ENCODE measurements at places on chromosomes 11 and 22. TPM values are rescaled to one million over a fixed set of nuclear protein-coding genes. Genes with fewer than 3 reads are reported as not detected.

DNA sequence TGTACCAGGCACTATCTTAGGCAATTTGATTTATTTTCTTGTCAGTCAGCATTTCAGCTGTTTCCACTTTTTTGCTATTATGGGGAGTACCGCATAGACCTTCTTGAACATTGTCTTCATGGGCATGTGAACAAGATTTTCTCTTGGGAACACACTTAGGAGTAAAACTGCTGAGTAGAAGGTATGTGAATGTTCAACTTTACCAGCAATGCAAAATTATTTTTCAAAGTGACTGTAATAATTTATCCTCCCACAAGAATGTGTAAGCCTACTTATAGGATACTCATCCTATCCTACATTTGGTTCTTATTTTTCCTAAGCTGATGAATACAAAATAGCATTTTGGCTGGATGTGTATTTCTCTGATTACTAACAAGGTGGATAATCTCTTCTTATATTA, 132.0 kb upstream of the NAV2 start:
- no peak for DNase-seq

USH1C gene
- not detected for total RNA-seq

RAB39A gene
- total RNA-seq: not detected

DNA sequence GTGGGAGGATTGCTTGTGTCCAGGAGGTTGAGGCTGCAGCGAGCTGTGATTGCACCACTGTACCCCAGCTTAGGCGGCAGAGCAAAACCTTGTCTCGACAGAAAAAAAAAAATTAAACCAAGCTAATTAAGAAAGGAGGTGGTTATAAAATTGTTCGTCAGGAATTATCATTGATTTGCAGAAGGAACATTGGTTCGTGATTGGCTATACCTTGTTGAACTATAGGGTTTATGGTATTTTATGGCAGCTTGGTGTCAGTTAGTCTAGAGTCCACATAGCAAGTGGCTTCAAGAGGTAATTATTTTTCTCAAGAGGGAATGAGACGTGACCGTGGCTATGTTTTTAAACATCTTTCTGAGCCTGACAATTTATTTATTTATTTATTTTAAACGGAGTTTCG, 11.5 kb upstream of the TMEM216 start:
- no peak for DNase-seq

DNAJC4 gene
- total RNA-seq: 12.6 TPM

GRCh38 chr11:101442171-101442570, 141.6 kb downstream of the TRPC6 start:
- DNase-seq: peak; percentile 85

DNA sequence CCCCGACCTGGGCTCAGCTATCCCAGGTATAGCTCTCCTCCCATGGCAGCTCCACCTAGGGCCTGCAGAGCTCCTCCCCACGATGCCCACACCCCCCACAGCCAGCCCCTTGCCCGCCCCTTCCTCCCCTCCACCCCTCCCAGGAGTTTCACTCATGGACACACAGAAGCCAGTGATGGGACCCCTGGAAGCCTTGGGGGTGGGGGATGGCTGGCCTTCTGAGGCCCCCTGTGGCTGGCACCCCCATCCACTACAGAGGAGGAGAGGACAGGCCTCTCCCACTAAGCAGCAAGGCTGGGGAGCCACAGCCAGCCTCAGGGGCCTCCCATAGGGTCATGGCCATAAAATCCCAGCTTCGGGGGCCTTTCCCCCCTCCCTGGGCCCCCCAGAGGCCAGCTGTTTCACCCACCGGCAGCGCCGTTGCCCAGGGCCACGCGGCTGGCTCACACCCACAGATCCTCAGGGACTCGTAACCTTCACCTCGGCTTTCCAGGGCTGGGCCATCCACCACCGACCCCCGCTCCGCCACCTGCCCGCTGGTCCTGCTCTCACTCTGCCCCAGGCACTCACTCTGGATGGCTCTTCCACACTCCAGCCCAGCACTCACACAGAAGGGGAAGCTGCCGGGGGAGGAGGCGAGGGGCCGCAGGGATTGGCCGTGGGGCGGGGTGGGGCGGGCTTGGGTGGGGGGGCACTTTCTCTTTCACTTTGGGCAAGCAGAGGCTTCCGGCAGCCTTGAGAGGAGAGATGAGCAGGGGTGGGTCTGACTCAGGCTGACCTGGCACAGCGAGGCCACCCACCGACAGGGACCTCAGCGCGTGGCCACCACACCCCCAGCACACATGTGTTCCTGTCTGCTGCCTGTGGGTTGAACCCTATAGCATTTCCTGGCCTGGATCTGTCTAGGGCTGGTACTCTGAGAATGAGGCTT, 2.2 kb downstream of the SLC25A22 start:
- DNase-seq: peak; percentile 79

DNA sequence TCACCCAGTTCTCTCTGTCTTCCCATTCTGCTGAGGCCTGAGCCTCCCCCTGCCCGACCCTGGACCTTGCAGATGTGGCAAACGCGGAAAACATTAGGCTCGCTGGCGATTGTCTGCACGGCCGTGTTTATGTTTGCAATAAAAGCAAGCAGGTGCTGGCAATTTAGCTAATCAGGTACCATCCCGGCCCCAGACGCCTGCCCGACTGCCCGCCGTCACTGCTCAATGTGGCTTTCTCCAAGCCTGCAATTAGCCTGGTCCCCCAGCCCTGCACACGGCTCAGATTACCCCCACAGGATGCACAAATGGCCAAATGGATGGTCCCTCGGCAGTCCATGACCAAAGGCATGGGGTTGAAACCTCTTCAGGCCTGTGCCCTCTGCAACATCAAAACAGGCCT, 259.7 kb downstream of the MN1 start:
- DNase-seq: no peak

- DNase-seq: peak; percentile 59
These were observed 1348.2 kb upstream of the RAG2 start for GRCh38 chr11:37946155-37946766.

DNA sequence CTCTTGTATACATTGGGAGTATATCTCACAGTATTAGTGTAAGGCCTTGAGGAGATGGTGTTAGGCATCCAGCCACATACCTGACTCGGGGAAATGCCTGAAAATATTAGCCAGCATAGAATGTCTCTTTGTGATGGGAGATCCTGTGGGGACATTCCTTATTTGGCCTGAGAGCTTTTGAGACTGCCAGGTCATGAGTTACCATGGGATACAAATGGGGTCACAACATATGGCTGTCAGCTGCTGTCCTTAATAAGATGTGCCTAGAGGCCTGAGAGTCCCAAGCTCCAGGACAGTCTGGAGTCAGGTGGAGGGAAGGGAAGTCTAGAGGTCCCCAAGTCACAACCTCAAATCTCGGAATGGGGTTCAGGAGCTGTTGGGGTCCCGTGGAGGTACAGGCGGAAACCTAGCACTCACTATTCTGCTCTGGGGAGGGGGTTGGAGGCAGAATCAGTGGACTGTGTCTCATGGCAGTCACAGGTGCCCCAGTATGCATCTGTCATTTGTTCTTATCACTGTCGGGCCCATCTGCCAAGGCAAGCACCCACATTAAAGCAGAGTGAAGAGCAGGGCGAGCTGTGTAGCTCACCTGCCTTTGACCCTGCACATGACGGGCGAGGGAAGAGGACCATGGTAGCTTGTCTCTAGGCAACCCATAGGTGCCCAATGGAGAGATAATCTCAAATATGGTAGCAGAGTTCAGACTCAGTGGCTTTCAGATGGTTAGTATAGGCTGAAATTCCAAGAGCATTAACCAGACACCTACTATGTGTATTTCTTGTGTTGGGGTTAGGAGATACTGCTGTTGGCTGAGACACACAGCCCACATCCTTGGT, 29.9 kb downstream of the KCNQ1OT1 start:
- DNase-seq: no peak

- no peak for DNase-seq
These were observed 67.0 kb downstream of the BCL2L13 start for GRCh38 chr22:17705546-17705945.

DNA sequence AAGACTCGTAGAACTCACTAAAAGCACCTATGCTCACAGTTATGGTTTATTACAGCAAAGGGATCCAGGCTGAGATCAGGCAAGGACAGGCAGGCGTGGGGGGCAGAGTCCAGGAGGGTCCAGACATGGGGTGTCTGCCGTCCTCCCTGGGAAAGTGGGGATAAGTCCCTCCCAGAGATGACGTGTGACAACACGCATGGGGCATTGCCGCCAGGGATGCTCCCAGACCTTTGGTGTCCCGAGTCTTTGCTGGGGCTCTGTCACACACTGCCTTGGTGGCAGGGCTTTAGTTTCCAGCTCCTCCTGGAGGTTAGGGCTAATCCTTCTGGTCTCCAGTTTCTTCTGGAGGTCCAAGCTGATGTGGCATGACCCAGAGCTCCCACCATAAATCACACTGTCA, 226.7 kb downstream of the CTTN start:
- no peak for DNase-seq

DNA sequence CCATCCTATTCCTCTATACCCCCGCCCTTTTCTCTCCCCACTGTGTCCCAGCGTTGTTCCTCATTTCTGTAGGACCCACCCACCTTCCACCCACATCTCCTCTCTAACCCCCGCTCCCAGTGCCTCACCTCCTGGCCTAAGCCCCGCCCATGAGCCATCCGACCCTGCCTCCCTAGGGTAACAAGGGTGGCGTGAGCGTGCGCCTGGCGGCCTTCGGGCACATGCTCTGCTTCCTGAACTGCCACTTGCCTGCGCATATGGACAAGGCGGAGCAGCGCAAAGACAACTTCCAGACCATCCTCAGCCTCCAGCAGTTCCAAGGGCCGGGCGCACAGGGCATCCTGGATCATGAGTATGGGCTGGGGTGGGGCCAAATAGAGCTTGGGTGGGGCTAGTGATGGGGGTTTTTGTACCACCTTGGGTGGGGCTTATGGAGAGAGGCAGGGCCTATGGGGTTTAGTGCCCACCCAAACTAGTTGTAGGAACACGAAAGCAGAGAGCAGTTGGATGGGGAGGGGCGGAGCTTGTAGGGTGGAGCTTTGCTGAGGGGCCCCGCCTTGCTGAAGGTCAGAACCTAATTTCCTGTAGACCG, 4.5 kb downstream of the INPP5J start:
- no peak for DNase-seq

DNA sequence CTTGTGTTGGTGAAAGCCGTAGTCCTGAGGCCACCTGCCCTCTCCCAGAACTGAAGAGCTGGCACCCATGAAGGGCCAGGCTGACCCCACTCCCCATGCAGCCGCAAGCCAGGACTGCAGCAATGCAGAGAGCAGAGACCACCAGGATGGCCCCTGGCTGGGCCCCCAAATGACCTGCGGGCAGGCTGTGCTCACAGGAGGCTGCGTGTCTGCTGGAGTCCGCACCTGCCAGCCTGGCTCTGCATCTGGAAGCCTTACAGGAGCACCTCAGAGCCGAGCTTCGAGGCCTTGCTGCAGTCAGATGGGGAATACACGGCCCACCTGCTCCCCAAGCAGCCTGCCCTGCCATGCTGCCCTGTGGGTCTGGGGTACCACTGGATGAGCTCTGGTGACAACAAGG, 1336.8 kb downstream of the TBC1D22A start:
- no peak for DNase-seq

DNA sequence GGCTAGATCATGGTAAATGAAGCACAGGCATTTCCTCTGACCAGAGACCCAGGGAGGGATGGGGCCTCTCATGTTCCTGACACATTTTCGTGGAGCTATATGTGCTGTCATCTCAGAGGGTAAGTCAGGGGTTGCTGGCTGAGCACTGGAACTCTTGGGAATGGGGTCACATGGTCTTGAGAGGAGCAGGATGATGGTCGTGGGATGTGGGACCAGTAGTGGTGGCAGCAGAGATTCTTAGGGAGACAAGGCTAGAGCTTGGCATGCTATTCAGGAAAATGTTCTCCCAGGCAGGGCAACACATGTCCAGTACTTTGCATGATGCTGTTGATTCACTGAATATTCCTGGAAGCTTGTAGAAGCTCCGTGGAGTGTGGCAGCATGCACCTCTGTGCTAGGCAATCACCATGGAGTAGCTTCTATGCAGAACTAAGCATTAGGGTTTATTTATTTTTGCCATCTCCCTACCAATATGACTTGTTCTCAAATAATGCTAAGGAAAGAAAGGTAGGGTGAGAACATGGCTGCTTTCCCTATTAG, 31.4 kb upstream of the TTC12 start:
- DNase-seq: no peak
